CMK (cell line): ENCODE measurements at places on chromosomes 13 and 19.

DNA sequence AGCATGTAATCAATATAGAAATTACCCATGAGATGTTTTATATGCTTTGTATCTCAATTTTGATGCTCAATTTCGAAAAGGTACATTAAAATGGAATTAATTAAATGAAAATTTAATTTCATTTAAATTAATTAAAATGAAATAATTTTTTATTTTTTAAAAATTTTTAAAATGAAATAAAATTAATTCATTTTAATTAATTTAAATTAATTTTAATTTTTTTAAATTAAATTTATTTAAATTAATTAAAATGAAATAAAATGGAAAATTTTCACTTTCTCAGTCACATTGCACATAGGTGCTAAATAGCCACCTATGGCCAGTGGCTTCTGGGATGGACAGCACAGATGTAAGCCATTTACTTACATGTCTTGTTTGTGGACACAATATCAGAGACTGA lies 4.2 kb upstream of the SULT2B1 start:
- DNase-seq, result no peak

- no peak for DNase-seq
Observed at GRCh38 chr13:89783221-89783755, 1564.2 kb upstream of the MIR17HG start.

DNA sequence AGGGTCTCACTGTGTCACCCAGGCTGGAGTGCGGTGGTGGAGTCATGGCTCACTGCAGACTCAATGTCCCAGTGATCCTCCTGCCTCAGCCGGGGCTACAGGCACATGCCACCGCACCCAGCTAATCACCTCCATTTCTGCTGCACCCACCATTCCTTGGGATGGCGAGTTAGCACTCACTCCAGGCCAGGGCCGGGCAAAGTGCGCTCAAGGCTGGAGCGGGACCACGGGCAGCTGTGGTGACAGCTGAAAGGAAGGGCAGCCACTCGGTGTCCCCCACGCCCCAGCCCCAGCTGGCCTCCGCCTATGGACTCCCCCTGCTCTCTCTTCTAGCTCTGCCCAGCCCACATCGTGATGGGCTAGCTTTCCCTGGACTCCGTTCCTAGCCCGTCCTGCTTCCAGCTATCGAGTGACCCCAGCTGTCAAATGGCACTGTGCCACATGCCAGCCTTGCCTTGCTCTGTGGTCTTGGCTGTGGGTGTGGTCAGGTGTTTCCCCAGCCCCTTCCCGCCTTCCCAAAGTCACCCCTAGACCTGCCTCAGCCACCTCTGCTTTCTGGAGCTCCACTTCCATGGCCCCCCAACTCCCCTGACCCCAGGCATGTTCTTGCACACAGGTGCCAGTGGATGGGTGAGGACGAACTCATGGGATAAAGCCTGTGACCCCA lies 4.1 kb downstream of the MICOS13 start:
- DNase-seq, result no peak

DNA sequence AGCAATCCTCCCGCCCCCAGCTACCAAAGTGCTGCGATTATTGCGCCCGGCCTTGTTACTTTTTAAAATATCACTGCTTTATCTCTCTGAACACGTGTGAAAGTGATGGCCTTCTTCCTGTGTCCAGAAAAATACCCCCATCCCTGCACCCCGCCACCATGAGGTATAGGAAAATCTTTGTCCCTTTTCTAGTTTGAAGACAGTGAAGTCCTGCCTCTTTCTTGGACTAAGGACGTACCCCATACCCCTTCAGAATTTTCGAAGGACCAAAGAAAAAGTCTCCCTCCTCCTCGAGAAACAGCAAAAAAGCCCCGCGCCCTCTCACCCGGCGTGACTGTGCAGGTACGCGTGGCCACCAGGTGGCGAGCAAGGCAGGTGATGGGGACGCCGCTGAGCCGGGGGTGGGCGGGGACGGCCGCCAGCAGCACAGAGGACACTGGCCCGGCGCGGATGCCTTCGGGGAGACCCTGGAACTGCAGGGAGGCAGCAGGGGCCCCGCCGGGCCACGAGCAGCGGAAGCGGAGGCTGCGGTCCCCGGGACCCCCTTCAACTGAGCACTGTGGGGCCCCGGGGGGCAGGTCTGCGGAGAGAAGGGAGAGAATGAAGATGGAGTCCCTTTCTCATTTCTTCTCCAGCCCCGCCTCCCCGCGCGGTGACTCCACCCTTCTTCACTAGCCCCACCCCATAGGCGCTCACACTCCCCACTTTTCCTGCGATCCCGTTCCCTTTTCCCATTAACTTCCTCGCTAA lies 3.2 kb downstream of the VSIG10L start:
- DNase-seq, result peak; percentile 68

DNA sequence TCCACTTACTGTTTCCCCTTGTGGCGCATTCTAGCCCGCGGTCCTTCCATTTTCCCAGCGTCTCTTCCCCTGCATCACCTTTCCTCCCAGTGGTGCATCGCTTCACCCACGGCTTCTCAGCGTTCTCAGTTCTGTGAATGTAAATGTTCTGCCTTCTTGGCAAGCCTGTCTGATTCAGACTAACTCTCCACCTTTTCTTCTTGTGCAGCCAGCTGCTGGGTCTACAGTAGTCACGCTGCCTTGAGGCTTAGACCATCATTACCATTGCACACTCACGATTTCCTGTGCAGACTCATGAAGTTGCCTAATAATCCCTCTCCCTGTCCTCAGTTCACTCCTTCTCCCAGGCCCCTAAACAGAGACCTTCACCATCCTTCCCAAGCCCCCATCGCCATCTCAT lies 75.0 kb downstream of the DHRS12 start:
- DNase-seq, result no peak

DNA sequence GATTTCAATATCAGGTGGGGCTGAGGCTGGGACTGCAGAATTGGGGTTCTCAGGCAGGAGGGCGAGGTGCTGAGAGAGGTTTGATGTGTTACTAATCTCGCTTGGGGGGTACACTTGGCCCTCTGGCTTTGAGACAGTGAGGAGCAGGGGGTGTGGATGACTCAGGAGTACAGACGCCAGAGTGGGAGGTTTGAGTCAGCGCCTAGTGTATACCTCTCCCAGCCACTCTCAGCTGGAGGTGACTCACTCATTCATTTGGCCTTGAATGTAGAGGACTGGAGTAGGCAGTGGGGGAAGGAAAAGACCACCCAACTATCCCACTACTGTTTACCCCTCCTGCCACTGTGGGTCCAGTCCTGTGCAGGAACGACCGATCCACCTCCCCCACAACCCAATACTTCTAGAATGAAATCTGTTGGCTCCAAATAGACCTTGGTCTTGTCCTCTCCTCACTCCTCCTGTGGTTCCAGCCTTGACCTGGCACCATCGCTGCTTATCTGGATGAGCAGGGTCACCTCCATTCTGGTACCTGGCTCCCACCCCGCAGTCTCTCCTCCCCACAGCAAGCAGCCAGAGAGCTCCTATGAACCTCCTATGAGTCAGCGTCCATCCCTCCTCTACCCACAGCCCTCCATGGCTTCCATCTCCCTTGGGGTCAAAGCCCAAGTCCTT lies 20.1 kb upstream of the ZNRF4 start:
- DNase-seq, result no peak

- no peak for DNase-seq
Observed at GRCh38 chr13:37956536-37956935, 87.0 kb upstream of the TRPC4 start.

DNA sequence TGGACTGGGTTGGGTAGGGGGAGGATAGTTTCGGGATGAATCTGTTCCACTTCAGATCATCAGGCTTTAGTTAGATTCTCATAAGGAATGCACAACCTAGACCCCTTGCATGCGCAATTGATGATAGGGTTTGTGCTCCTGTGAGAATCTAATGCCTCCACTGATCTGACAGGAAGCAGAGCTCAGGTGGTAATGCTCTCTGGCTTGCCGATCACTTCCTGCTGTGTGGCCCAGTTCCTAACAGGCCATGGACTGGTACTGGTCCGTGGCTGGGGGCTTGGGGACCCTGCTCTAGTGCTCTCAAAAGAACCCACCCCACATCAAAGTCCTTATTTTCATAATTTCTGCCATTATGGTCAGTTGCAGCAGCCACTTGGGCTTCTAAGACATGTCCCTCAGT lies 30.1 kb downstream of the DNAJC3 start:
- no peak for DNase-seq

GRCh38 chr13:33999811-34000605 lies 182.1 kb downstream of the RFC3 start:
- DNase-seq, result no peak

DNA sequence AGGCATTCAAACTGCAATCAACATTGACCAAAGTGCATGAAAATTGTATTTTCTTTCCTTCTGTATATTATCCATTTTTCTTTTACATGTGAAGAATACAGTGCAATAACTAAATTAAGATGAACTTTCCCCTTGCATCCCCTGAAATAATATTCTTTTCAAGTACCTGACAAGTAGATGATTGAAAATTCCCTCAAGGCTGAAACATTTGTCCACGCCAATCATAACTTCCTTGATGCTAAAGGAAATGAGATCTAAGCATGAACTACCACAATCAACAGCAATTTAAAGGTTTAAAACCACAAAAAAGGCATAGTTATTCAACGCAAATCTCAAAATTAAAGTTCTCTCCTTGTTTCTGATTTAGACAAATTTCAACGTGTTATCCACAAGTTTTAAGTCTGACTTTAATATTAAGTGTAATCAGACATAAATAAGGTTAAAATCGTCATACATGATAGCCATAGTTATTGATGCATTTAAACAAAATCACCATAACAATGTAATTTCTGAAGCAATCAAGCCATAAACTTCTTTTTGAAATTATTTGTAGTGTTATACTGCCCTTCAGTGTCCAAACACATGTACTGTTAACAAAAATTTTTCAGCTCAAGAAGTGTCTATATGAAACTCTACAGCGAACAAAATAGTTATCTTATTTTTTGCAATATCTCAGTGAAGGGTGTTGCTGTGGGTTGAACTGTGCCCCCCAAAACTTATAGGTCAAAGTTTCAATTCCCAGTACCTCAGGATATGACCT lies 169.5 kb downstream of the DCLK1 start:
- DNase-seq, result no peak

GRCh38 chr13:110348309-110349105 lies 41.4 kb downstream of the COL4A2 start:
- DNase-seq, result no peak

DNA sequence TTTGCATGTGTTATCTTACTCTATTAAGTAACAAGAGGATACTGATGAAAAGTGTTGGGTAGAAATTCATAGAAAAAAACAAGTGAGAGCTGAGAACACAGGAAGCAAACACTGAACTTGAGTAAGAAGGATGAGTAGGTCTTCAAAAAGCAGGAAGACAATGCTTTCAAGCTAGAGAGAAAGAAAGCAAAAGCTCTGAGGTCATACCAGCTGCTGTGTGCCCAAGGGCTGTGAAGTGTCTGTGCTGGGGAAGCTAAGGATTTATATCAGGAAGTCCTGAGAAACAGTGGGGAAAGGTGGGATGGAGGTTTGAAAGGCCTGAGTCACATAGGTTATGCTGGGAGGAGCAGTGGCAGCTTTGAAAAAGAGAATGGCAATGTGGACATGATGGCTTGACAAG lies 145.5 kb upstream of the MAB21L1 start:
- no peak for DNase-seq

DNA sequence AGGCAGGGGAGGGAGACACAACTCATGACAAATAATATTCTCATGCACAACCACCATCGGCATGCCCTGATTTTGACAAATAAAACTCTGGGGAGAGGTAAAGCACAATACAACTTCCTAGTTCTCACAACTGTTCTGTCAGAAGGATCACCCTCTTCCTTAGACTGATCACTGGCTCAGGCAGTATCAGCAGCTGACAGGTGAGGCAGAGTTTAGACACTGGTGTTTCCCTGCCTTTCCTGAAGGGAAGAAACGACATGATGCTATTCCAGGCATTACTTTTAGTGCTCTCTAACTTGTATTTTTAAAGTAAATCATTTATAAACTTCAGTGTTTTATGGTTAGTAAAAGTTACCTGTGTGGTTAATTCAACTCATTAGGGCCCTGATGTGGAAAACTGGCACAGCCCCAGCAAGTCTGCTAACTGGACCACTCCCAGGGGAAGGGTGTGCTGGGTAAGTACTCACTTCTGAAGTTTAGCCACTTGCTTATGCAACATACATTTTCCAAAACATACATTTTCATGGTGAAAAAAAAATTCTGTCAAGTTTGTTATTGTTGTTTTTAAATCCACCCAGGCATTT lies 82.8 kb downstream of the CRYL1 start:
- no peak for DNase-seq

GRCh38 chr19:13689085-13689484 lies 75.2 kb upstream of the MRI1 start:
- DNase-seq, result peak; percentile 20

DNA sequence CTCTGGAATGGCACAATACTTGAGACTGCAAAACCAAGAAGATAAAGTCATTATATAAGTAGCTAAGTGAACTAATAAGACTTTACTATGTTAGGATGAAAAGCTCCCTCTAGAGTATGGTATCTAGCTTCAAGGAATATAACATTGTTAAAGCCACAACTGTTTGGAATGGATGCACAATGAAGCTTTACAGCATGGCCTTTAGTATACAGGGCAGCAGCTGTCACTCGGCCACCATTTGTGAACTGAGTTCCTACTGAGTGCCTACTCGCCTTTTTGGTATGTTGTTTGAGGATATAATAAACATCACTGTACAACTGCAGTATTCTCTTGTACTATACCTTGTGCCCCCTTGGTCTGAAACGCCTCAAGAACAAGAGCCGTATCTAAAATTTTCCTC lies 6.8 kb downstream of the ALG5 start:
- no peak for DNase-seq

- DNase-seq, result no peak
Observed at GRCh38 chr13:95571941-95572340, 19.4 kb downstream of the CLDN10 start.

DNA sequence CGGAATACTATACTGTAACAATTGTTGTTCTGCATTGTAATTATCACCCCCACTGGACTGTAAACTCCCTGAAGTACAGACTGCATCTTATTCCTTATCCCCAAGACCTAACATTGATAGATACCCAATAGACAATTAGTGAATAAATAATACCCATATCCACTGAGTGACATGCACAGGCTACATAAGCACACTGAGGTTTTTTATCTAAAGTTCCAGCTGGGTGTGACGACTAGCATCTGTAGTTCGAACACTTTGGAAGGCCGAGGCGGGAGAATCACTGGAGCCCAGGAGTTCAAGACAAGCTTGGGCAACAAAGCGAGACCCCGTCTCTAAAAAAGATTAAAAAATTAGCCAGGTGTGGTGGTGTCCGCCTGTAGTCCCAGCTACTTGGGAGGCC lies 2.5 kb downstream of the KPNA3 start:
- DNase-seq, result no peak

DNA sequence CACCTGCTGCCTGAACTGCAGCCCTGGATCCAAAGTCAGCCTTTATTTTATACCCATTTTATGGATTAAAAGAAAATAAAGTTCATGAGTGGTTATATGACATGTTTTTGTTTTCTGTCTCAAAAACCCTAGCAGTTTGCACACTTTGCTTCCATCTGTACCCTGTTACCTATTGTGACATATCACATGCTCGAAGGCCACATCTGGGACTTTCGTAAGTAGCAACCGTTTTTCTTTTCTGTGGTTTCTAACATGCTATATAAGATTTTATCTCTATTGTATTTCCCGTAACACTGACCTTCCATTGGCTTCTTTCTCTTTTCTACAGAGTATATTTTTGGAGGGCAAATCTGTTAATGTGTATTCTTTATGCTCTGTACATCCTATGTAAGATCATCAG lies 1007.2 kb downstream of the PCDH9 start:
- no peak for DNase-seq
